ENCODE measurements at places on chromosomes 12 and 14.
A peak's percentile ranks its signal among the peaks of the same experiment; 100 is the strongest.

DNA sequence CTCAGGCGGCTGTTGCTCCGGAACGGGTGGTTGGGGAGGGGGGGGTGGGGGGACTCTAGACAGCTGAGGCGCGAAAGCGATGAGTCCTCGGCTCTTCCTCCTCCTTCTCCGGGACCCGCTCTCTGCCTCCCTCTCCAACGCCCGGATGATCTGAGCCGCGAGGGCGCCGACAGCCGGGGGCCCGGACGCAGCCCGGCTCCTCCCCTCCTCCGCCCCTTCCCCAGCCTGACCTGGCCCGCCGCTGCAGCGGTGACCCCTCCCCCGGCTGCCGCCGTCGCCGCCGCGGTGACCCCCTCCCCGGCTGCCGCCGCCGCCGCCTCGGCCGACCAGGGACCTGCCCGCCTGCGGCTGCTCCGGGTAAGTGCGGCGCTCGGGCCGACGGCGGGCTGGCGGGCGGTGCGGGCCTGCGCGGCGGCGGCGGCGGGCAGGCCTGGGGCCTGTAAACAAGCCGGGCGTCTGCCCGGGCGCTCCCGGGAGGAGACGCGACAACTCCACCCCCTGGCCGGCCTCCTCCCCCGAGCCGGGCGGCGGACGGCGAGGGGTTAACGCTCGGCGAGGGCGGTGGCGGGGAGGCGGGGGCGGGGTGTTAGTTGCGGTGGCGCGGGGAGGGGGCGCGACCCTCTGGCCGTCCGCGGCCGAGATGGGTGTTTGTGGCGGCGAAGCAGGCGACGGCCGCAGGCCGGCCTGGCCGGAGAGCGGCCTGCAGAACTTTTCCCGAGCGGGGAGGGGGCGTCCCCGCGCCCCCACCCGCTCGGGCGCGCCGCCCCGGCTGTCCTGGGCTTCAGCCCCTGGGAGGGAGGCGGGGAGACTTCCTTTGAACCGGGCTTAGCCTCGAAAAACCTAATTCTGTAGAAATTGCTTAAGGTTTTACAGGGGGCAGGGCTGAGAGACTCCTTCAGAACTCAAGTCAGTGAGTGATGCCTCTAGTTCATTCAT, 568 bp downstream of the PPM1A start:
- DNase-seq, result peak; percentile 54

DNA sequence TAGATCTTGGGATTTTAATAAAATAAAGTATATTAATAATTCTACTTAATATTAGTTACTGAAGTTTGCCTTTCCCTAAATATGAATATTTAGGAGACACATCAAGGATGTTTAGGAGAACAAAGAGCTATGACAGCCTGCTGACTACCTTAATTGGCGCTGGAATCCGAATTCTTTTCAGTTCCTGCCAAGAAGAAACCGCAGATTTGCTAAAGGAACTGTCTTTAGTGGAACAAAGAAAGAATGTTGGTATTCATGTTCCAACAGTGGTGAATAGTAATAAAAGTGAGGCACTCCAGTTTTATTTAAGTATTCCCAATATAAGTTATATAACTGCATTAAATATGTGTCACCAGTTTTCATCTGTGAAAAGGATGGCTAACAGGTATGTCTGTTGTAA, 54.5 kb downstream of the MIS18BP1 start:
- no peak for DNase-seq

DNA sequence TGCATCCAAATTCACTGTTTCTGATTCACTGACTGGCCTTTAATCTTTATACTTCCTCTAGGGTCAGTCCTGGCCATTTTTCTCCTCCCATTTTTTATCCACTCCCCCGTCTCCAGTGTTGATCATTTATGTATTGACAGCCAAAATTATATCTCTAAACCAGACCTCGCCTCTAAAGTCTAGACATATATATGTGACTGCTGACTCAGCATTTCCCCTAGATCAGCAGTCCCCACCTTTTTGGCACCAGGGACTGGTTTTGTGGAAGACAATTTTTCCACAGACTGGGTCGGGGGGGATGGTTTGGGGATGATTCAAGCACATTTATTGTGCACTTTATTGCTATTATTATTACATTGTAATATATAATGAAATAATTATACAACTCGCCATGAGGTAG, 88.3 kb upstream of the DAAM1 start:
- no peak for DNase-seq

DNA sequence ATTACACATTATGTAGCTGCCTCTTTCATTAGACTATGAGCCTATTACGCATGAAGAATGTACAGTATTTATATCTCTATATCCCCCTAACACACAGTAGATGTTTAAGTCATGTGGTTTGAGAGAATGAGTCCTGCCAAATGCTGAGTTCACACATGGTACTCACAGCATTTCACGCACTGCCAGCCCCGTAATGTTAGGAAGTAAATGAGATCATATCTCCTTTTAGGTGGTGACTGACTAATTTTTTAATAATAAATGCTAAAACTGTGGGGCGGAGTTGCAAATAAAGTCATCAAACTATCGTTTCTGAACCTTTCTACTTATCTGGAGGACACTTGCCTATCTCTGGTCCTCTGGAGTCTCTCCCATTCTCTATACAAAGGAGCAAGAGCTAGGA, 343.8 kb downstream of the ADAMTS20 start:
- no peak for DNase-seq

DNA sequence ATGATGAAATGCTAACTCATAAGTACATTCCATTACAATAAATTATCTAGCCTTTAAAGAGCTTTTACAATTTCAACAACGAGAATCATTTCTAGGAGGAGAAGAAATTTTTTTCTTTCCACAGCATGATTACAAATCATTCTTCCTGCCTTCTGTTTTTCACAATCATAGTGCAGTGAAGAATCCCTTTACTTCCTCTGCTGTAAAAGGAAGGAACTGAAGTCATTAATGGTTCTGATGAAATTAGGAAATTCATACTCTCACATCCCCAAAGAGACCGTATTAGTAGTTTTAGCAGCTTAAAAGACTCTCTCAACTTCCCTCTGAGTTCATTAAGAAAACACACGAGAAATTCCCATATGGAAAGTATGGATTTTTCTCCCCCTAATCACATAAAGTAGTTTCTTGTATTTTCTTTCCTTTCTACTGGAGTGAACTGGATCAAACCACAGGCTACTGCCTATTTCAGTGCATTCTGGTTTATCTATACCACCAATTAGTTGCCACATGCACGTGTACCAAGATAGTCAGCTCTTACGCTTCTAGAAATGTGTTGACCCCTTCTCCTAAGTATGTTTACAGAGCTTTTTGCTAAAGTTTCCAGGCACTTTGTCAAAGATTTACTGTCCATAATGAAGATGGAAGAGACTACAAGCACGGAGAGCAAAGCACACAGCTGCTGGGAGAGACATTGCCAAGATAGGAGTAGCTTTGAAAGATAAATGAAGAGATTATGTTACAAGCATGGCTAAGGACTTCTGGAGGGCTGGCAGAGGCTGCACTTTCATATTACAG, 58.9 kb upstream of the KITLG start:
- no peak for DNase-seq

DNA sequence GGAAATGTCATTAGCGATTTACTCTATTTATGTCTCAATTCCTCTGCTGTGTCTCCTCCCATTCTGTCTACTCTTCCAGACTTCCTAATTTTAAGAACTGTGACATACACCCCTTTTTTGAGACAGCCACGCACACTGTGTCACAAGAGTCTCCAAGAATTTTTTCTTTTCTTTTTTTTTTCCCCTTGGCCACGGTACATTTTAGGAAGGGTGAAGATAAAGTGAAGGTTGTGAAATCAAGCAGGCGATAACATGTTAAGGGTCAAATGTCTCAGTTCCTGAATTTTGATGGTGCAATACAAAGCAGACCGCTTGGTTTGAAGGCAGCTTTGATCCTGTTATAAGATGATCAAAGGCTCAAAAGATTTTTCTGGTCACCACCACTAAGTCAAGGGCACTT, 4.3 kb downstream of the OLR1 start:
- DNase-seq, result no peak
